Stimulated activated CD4-positive, alpha-beta T cell treated with anti-CD3 and anti-CD28 coated beads, Interleukin-15, amount 100 ng/mL, for 48 hours (primary cell): ENCODE measurements at places on chromosomes 13 and 19.
A peak's percentile ranks its signal among the peaks of the same experiment; 100 is the strongest.

- no peak for DNase-seq
These were observed 323.9 kb downstream of the MZT1 start for GRCh38 chr13:72403396-72404010.

GRCh38 chr13:110719036-110719710, 5.7 kb downstream of the ING1 start:
- no peak for DNase-seq

DNA sequence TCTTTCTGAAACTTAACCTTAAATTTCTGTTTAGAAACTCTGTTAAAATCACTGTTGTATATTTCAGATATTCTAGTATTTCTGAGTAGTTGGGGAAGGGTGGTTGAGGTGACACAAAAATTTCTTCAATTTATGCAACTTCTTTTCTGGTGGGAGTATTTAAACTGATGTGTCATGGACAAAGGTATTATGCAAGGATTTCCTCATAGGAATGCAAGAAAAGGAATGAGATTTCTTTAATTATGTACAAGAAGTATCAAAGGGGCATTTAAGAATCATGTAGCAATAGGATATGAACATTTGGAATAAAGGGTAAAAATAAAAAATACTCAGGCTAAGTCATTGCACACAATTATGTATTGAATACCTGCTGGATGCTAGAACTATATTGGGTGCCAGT, 575.8 kb upstream of the KLF12 start:
- no peak for DNase-seq

DNA sequence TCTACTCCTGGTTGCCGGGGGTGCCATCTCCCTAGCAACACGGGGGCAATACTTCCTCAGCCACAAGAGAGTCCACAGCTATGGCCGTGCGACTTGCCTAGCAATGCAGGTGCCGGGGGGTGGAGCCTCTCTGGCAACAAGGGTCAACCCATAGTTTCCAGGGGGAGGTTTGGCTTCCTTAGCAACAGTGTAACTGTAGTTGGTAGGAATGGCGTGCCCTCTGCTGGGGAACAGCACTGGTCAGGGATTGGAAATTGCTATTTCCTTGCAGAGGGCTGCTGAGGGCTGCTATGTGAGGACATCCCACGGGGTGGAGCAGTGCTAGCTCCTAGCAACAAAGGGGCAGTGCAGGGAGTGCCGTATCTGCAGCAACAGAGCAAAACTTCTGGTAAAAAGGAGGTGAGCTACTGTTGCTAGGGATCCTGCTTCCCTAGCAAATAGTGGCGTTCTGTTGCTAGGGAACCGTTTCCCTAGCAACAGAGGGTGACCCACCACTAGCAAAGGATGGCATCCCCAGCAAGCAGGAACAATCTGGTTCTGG, 7.0 kb upstream of the TMC4 start:
- DNase-seq: no peak

- DNase-seq: no peak
These were observed 43.5 kb upstream of the SERTM1 start for GRCh38 chr13:36630181-36630803.

DNA sequence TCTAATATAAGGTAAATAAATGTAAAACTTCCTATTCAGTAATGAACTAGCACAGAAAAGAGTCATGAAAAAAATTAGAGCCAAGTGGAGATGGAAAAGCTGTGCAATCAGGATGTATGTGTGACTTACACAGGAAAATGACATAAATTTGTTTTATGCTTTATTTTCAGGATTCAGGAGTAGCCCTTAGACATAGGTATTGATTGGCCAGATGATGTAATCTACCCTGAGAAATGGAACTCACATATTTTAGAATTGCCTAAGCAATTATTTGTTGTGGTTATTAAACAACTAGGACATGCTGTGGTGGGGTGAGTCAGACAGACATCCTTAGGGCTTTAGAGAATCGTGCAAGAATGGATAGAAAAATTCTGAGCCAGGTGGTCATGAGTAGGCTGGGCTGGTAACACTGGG, 110.6 kb downstream of the PCDH9 start:
- no peak for DNase-seq

- DNase-seq: no peak
These were observed 8.7 kb upstream of the INSL3 start for GRCh38 chr19:17829855-17830566.

GRCh38 chr13:107438251-107438650, 777.1 kb downstream of the LIG4 start:
- no peak for DNase-seq

DNA sequence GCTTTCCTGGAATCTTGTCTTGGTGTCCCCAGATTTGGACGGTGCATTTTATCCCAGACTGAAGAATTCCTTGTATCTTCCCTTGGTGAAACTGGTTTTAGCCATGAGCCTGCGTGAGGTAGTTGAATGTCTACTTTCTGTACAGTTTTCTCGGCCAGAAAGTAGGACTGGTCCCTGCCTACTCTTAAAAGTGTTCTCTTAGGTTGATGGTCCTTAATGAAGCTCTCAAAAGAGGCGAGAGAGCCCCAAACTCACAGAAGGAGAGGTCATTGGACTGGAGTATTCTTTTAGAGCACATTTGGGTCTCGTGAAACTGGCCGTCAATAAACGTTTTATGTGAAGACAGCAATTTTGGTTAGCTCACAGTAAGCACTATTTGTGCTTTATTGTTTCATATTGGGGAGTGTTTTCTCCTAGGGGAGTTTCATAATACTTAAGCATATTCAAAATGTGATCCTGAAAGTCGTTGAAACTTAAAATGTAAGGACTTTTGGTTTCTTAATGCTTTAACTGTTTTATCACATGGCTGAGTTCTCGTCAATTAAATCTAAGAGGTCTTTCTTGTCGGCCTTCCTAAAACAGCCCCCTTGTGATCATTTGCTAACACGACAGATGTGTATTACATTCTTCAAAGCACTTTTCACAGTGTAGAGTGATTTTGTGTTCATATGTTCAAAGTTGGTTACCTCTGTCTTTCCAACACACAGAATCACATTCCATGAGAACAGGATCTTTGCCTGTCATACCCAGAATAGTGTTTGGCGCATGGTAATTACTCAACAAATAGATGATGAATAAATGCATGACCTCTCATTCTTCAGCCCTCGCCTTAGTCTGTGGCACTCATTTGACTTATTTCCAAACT, 889 bp downstream of the GTF2F2 start:
- no peak for DNase-seq

DNA sequence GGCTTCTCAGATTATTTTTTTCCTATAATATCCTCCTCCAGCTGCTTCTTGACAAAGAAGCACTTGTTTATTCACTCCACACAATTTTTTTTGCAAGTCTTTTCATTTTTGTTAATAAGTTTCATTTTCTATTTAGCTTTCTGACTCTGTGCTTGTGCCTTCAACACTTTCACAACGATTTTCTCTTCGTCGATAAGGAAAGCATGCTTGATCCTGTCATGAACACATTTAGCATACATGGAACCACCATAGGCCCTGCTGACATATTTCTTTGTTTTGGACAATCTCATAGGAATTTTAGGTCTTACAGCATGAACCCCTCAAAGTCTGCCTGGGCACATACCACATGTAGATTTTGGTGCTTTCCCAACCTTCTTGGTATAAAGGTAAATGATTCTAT, 346.0 kb downstream of the KCNRG start:
- DNase-seq: no peak

GRCh38 chr13:97434397-97435201, 630 bp downstream of the RAP2A start:
- DNase-seq: peak; percentile 10

DNA sequence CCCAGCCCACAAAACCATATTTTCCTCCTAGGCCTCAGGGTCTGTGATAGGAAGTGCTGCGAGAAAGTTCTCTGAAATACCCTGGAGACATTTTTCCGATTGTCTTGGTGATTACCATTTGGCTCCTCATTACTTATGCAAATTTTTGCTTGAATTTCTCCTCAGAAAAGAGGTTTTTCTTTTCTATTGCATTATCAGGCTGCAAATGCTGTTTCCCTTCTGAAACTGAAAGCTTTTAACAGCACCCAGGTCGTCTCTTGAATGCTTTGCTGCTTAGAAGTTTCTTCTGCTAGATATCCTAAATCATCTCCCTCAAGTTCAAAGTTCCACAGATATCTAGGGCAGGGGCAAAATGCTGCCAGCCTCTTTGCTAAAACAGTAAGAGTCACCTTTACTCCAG, 434.2 kb downstream of the PCDH20 start:
- no peak for DNase-seq

GRCh38 chr13:112483299-112483698, 104.7 kb downstream of the TUBGCP3 start:
- no peak for DNase-seq

DNA sequence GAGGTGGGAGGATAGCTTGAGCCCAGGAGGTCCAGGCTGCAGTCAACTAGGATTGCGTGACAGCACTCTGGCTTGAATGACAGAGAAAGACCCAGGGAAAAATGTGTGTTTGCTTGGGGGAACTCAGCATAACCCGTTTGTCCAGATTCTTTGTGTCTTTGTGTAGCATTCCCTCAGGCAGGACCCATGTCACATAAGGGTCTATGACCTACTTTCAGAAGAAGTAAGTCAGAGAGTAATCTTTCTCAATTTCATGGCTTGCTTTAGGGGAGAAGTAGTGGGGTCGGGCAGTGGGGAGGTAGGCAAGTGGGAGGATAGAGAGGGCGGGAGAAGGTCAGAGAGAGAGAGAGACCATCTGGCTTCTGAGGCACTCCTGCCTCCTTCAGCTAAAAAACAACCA, 11.9 kb upstream of the PSPC1 start:
- DNase-seq: no peak

GRCh38 chr19:17490411-17490810, 20.1 kb downstream of the SLC27A1 start:
- no peak for DNase-seq

DNA sequence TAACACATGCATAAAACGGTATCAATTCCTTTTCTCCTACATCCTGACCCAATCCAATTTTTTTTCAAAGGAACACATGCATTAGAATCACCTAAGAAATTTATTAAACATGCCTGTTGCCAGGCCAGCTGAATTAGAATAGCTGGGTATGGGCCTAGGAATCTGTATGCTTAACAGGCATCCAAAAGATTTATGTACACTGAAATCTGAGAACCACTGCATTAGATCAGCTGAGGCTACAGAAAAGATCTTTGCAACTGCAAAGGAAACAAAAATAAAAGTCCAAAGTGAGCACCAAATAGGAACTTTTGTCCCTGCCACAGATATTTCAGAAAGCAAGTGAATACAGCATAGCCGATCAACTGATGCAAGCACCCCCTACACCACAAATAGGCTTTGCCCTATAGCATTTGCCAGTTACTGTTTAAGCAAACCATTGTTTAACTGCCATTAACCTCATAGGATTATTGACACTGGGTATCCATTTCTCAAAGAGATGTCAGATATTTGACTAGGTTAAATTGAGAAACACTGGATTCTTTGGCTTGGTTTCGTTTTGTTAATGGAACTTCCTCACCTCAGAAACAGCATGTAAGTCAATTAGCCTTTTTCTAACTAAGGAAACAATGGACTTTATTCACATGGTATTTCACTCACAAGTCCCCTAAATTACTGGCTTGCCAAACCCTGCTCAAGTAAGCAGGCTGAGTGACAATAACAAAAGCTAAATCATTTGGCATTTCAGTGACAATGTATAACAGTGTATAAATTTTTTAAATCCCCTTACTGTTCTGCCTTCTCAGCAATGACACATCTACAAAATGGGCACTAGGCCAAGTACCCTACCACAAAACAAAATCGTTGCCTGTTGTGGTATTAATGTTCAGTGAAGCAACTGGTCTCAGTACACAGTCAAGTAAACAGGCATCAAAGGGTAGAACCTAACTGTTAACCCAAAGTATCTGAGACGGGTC, 67.8 kb downstream of the SUCLA2 start:
- no peak for DNase-seq

- DNase-seq: peak; percentile 74
These were observed 34.2 kb downstream of the GPR42 start for GRCh38 chr19:35404879-35405622.

- DNase-seq: no peak
These were observed 10.5 kb upstream of the RAP2A start for GRCh38 chr13:97423300-97424045.

GRCh38 chr13:46134961-46135522, 30.2 kb upstream of the CPB2 start:
- DNase-seq: no peak

- no peak for DNase-seq
These were observed 591 bp downstream of the DEDD2 start for GRCh38 chr19:42216653-42217519.

DNA sequence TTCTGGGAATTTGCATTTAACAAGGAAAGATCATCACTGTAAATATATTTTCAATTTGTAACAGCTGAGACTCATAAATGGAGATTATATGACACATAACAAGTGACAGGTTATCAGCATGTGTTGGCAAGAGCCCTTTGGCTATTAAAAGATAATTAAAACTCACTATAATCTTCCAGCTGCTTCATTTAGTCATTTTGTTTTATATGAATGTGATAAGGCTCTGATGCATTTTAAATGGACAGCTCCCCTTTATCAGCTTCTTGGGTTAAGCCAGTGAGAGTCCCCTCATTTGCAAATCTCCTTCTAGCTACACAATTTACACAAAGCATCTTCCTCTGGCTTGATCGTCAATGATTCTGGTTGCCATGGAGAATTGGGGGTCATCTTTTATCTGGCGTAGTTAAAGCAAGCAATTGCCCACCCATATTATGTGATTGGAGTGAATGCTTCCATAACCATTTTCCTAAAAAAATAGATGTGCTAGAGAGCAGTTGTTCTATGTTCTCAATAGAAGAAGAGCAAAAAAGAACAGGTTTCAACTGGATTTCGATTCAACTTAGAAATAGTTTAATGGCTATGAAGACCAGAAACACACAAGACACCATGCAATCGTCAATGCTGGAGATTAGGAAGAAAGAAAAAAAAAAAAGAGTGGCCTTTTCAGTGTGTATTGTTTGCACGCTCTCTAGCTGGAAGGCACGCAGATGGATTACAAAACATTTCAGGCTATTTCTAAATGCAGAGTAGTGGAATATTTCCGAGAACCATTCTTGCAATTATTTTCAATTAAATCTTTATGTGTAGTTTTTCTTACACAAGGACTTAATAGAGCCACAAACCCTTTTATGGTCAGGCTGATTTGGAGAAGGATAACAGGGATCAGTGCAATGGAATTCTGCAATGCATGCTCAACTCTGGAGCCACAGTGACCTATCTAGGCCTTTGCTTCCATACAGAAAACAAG, 27.4 kb downstream of the STARD13 start:
- no peak for DNase-seq

DNA sequence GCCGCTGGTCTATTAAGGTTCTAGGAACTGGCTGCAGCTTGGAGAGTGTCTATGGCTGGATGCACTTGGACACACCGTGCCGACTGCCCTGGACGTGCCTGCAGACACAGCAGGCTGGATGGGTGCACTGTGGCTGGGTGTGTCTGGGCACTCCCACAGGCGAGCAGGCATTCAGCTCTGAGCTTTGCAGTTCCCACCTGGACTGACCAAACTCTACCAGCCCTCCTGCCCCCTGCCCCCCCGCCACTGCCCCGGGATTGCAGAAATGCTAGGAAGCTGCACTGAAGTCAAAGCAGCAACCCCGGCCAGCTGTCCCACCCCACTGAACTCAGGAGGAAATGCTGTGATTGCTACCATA, 7.0 kb upstream of the LRP3 start:
- no peak for DNase-seq
